ENCODE measurements at places on chromosomes 12 and 14.

DNA sequence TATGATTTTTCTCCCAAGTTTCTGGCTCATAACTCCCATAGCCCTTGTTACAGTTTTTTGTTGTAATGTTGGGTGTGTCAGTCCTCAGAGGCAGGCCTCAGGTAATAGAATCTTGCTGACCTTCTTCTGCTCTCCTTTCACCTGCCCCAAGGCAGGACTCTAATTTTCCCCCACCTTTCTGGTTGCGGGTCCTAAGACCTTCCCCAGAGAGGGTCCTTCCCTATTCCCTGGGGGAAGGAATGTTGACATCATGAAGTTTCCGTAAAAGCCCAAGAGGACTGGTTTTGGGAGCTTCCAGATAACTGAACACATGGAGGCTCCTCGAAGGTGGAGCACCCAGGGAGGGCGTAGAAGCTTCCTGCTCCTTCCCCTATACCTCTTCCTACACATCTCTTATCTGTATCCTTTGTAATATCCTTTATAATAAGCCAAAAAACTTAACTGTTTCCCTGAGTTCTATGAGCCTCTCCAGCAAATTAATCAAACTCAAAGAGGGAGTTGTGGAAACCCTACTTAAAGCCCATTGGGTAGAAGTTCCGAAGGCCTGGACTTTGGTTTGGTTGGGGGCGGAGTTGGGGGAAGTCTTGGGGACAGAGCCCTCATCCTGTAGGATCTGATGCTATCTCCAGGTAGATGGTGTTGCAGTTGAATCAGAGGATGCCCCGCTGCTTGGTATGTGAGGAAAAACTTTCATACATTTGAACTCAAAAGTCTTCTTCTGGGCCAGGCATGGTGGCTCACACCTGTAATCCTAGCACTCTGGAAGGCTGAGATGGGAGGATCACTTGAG is 9.0 kb upstream of the TMED10 start:
- DNase-seq: no peak

DNA sequence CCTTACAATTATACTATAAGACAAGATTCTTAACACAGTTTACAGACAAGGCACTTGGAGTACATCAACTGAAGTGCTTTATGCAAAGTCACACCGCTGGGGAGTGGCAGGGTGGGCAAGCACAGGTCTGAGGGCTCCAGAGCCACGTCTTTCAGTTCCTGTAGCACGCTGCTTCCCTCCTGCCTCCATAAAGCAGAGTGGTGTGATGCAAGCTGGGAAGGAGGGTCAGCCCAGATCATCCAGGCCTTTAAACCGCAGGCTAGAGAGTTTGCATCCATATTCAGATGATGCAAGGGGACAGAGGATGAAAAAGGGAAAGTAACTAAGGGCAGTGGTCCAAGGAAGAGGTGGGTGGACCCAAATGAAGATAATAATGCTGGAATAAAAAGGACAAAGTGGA is 132.6 kb downstream of the ITPR2 start:
- no peak for DNase-seq

GRCh38 chr12:97944576-97944975 is 482.0 kb downstream of the RMST start:
- no peak for DNase-seq

DNA sequence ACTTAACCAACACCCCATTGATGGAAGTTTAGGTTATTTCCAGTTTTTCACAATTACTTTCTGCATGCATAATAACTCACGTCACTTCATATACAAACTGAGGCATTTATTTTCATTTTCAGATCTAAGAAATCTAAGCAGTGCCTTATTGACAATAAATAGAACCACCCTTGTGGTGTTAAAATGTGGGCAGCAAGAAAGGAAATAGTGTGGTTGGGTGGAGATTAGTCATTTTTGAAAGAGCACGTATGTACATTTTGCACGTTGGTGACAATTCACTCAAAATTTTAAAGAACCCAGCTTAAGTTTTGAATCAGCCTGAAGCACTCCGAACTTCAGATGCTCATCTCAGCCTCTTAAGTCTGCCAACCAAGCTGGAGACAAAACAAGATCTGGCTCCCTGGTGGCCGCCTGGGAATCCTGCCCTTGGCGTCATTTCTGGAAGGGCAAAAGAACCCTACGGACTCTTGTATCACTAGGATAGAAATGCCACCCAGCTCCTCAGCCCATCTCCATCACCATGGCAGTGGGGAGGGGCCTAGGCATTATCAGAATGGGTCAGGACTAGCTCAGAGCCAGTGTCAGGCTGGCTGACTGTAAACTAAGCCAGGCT is 89.5 kb upstream of the BCL2L14 start:
- peak; percentile 21 for DNase-seq

DNA sequence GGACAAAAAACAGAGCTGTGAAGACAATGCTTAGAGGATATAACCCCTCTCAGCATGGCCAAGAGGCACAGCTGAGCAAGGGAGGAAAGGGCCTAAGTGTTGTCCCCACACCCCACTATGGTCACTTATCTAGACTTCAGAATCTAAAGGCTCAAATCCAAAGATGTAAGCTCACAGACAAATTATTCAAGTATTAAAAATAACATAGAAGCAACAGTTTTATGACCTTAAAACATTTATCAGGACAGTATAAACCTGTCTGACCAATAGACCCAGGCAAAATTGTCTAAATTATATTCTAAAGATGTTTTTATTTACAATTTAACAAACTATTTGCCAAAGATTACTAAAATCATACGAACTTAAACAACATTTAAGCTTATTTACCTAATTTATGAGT is 28.1 kb upstream of the PRICKLE1 start:
- no peak for DNase-seq

GRCh38 chr14:77103951-77104350 is 5.9 kb downstream of the CIPC start:
- DNase-seq: no peak

GRCh38 chr14:26773906-26774593 is 176.2 kb upstream of the NOVA1 start:
- DNase-seq: no peak

- DNase-seq: no peak
Observed at GRCh38 chr12:104485651-104486362, 29.1 kb downstream of the CHST11 start.
